ENCODE measurements at places on chromosomes 1 and 21.

DNA sequence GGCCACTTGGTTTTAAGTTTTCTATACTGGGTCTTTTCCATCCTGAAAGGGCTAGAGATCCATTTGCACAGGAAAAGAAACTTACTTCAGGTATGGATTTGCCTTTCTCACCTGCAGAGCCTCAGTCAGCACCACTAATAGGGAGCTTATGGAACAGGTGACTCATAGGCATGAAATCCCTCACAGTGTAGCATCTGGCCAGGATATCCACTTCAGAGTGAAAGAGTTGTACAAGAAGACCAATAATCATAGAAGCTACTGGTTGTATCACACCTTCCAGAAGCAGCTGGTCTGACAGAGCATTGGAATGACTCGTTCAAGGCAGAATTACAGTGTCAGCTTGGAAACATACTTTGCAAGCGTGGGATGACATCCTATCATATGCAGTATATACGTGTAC lies 26.3 kb upstream of the SYT14 start:
- no peak for DNase-seq

- DNase-seq = no peak
Measured at GRCh38 chr1:200903793-200904192, 9.1 kb downstream of the INAVA start.

GRCh38 chr1:100539836-100540536 lies 2.0 kb downstream of the GPR88 start:
- DNase-seq = no peak

GRCh38 chr1:87718241-87718950 lies 389.7 kb downstream of the LMO4 start:
- no peak for DNase-seq

- DNase-seq = no peak
Measured at GRCh38 chr21:39451332-39452206, at the start of gene SH3BGR. SH3BGR (plus strand) TSS chr21:39451970; CDS start chr21:39452097, 127 bp downstream.

GRCh38 chr1:97814121-97814520 lies 106.7 kb downstream of the DPYD start:
- no peak for DNase-seq

GRCh38 chr1:230735447-230735846 lies 11.7 kb upstream of the CAPN9 start:
- DNase-seq = no peak

- no peak for DNase-seq
Measured at GRCh38 chr21:42251654-42252324, 32.8 kb downstream of the ABCG1 start.

DNA sequence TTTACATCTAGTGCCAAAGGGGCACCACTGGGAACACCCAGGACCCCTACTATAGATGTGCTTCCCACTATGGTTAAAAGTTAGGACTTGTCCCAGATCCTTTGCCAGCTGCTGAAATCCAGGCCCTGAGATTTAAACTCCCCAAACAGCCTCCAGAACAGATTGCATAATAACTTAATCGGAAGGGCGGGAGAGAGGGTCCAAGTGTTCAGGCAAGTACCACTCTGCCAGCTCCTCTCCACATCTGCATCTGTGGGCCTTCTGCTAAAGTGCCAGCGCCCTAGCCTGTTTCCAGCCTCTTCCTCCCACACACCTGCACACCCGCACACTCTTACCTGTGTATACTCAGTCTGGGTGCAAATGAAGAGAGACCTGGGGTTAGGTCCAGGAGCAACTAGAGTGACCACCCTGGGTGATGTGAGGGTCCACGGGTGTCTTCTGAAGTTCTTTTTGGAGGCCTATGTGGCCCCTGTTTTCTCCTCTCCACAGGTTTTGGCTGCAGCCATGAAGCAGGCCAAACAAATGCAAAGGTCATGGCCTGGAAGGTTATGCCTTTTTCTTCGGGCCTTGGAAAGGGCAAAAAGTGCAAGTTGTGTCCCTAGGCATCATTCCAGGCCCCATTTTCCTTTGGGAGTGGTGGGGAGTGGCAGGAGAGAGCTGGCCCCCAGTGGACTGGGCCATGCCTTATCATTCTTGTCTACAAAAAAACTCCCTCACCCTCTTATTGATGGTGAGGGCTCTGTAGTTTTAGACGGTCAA lies 29.3 kb downstream of the KIRREL1 start:
- no peak for DNase-seq

GRCh38 chr21:34004974-34005373 lies 68.4 kb upstream of the MRPS6 start:
- DNase-seq = no peak

- peak; percentile 58 for DNase-seq
Measured at GRCh38 chr21:44370027-44370735, 16.8 kb downstream of the TRPM2 start.

GRCh38 chr1:235074523-235075047 lies 54.1 kb downstream of the TOMM20 start:
- DNase-seq = no peak

DNA sequence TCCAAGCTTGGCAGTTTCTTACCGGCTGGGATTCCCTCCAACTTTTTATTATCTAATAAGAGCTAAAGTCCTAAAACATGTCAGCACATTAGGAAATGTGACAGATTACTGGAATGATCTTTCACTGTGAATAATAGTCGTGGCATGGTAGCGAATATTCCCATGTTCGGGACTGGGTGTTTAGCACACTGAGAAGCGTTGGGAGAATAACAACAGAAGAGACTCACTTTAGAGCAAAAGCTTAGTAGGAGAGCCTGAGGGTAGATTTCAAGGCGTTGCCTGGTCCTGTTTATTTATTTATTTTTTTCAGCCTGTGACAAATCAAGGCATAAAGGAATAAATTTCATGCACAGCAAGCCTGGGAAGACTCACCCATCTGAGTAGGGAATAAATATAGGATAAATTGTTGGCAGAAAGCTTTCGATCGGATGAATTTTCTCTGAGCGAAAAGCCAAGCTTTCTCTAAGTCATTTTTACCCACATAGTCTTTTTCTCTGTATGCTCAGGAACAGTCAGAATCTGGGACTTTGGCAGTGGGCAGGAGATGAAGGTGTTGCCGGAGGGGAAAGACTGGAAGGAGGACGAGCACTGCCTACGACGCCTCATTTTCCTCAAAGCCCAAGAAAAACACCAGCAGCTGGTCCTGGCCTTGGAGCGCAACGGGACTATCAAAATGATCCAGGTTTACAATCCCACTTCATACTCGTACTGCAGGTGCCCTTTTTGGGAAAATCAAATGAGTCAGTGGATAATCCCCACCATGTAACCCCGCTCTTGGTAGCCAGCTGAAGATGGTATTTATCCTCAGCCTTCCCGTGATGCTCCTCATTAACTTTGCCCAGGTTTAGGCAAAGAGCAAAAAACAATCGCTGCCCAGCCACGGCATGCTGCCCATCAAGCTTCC lies 97.2 kb downstream of the WDR64 start:
- no peak for DNase-seq

GRCh38 chr1:42886046-42886739 lies 39.8 kb downstream of the ZNF691 start:
- no peak for DNase-seq
